Bone marrow (tissue), 2 donors: ENCODE measurements at places on chromosomes 1 and 21.

GRCh38 chr1:27438621-27439061, 46.2 kb downstream of the GPR3 start:
- peak; percentile 32 for DNase-seq

GRCh38 chr1:64312431-64312830, 109.0 kb downstream of the UBE2U start:
- DNase-seq = no peak

DNA sequence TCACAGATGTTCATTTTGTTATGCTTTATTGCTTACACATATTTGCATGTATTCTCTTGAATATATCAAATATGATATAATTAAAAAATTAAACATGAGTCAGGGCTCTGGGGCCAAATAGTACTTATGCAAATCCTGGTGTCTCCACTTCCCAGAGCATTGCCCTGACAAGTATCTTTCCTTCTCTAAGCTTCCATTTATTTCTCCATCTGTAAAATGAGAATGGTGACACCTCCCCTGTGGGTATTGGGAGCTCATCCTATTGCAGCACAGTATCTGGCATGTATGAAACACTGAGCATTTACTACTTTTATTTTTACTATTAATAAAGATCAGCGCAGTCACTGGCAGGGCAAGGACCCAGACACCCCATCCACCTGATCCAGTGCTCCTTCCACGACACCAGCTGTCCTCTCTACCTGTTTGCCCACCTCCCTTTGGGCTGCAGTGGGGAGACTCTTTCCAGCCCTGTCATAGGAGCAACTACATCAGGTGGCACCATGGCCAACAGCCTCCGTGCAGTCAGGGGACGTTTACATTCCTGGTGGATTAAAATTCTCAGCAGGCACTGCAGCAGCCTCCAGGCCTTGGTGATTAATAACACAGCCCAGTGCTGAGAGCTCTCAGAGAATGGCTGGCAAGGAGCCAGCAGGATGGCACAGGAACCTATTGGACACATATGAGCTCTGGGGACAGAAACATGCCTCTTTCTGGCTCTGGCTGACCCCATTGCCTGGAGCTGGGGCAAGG, 113.0 kb downstream of the DMRTB1 start:
- no peak for DNase-seq

GRCh38 chr1:108845991-108846390, 10.9 kb downstream of the AKNAD1 start:
- DNase-seq = no peak

GRCh38 chr1:114359791-114360190, 151.2 kb downstream of the TRIM33 start:
- no peak for DNase-seq

DNA sequence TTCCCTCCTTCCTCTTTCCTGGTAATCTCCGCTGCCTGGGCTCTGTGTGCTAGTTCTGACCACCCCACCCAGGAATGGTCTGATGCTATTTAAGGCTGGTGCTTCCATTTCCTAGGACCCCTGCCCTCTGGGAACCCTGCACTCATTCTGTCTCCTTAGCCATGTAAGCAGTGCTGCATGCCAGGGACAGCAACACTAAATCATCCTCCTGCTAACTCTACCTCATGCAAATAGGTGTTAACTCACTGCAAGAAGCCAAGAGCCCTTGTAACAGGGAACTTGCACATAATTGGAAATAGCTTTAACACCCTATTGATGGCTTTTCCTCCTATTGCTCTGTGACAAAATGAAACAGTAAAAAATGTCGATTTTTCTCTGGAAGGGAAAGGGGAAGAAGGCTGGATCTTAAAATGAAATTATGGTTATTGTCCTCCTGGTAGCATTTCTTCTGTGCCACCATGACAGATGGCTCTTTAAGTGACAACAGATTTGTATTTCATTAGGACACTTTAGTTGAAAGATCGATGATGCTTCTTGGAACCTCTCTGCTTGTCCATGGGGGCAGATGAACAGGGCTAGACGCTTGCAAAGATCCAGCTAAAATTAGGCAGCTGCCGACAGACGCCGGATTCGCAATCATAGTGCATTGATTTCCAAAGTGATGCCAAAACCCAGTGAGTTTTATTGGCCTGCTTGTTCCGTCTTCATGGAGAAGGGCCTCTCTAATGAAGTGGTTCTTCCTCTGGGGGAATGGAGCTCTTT, 551.7 kb downstream of the MATN1 start:
- no peak for DNase-seq

DNA sequence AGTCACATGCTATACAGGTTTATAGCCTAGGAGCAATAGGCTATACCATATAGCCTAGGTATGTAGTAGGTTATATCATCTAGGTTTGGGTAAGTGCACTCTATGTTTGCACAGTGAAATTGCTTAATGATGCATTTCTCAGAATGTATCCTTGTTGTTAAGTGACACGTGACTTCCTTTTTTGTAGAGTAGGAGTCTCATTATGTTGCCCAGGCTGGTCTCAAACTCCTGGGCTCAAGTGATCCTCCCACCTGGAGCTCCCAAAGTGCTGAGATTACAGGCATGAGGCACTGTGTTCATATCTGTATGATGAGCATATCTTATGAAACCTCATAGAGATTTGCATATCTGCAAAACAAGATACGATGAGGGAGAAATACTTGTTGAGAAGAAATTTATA, 13.8 kb upstream of the ABCB10 start:
- DNase-seq = no peak
